ENCODE measurements at places on chromosomes 13 and 19.

DNA sequence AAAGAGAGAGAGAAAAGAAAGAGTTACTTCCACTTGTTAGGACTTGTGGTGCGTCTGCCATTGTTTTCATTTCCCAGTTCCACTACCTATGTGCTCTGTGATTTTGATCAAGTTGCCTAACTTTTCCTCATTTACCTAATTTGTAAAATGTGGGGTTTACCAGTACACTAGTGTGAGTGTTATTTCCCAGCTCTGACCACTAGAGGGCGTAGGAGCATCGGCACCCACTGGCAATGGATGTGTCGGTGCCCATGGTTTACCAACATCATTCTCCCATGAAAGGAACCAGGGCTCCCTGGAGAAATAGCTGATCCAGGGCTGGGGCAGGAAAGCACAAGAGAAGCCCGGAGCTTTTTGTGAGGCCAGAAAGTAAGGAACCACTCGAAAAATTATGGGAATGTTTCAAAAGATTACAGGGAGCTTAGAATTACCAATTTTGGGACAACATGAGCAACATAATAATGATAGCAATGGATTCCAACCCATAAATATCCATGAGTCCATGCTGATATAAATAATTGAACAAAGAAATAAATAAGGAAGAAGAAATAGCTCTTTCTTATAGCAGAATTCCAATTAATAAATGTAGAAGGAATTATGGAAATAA, 15.1 kb upstream of the CEACAM4 start:
- peak; percentile 54 for DNase-seq

DNA sequence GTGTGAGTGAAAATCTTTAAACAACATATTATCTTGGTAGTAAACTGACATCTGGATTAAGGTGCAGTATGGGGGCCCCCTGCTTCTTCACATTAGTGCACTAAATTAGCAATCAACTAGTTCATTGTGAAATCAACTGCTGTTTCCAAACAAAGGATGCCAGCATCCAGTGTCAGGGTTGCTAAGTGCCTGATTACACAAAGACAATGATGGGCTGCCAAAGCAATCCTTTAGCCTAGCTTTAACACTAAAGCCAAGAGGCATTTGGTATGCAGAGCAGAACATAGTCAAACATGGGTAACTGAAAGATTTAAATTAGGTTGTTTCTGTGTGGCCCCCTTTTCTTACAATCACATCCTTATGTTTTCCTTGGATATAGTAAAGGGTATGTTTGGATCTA, 543.1 kb upstream of the SLITRK5 start:
- DNase-seq = peak; percentile 53

GRCh38 chr13:22812793-22813192, 368.0 kb upstream of the SGCG start:
- DNase-seq = no peak

GRCh38 chr13:74052402-74052928, 81.7 kb downstream of the KLF12 start:
- DNase-seq = no peak

DNA sequence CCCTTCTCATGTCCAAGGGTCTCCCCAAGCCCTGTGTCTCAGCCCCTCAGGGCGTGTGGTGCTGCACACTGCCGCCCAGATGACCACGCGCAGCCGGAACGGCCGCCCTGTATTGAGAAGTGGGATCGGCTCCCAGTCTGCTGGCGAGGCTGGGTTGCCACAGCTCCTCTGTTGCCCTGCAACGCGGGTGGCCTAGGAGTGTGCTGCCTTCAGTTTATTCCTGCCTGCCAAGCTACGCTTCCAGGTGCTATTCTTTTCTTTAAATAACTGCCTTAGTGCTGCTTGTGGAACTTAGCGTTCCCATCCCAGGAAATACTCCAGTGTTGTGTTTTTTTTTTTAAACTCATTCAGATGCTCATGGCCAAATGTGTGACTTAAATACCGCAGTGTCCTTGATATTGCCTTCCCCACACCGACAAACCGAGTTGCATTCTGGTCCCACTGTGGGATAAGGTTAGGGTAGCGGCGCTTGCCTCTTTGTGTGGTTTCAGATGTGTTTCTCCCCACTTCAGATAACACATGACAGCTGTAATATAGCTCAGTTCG, 16.6 kb downstream of the ACTN4 start:
- DNase-seq = no peak

- peak; percentile 24 for DNase-seq
These were observed 216.5 kb downstream of the DCLK1 start for GRCh38 chr13:35914662-35915061.

GRCh38 chr13:113176822-113177221, 18.4 kb downstream of the PROZ start:
- no peak for DNase-seq

DNA sequence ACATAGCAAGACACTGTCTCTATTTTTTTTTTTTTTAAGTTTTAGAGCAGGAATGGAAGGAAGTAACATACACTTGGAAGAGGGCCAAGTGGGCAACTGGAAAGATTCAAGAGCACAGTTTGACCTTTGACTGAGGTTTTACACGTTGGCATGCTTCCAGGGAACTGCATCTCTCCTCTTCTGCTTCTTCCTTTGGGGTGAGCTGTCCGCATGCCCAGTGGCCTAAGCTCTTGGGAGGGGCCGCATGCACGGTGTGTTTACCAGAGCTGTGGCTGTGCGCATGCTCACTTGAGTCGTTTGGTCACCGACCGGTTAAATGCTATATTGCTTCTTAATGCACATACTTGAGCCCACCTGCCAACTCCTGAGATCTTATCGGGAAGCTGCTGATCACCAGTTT, 727.7 kb downstream of the UQCRFS1 start:
- DNase-seq = no peak

DNA sequence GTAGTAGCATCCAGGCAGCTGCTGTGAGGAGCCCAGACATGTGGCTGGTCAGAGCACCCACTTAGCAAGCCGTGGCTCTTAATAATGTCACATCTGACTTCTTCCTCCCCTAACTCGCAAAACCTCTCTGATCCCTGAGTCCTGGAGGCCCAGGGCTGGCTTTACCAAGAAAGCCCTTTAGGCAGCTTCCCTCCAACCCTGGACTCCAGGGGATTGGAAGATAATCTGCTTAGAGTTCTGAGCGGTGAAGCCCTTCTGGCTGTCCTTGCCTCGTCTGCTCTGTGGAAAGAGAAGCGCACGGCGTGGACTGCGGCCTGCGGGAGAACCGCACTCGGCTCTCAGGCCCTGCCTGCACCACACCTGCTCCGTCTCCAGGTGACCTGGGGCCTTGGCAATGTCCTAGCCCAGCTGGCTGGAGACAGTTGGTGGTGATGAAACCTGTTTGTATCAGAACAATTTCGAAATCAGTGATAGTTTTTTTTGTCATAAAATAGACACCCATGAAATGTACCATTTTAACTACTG, 64.5 kb upstream of the MCF2L start:
- DNase-seq = no peak

DNA sequence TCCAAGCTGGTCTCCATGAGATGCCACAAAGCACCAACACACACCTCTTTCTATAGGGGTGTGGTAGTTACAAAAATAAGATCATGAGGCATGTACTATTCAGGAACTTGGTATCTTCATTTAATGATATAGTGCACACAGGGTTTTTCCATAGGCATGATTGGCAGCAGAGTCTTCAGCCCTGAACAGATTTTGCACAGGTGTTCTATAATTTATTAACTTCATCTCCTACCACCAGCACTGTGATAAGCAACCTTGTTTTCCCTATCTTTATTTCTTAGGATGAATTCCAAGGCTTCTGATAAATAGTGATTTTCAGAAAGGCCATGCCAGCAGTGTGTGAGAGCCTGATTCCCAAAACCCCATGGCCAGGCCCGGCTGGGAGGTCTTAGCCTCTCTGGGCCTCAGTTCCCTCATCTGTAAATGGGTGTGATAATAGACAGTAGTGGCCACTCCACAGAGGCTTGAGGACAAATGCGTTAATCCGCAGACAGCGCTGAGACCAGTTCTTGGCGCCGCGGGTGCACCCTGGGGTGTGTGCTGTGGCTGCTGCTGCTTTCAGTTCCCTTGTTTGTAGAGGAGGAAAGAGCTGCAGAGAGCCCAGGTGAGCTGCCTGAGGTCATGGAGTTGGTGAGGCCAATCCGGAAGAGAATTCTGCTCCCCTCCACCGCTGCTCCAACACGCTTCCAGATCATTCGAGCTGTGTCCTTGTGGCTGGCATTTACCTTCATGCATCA, 33.1 kb downstream of the DHRS12 start:
- no peak for DNase-seq

GRCh38 chr19:31146015-31146414, 203.2 kb downstream of the TSHZ3 start:
- peak; percentile 11 for DNase-seq

GRCh38 chr19:9115307-9115813, at the start of gene OR7G1:
Gene OR7G1, minus strand, starts transcription at chr19:9115763. Its CDS starts 0 bp downstream, at chr19:9115763.
- no peak for DNase-seq

GRCh38 chr19:31120952-31121351, 228.3 kb downstream of the TSHZ3 start:
- no peak for DNase-seq

DNA sequence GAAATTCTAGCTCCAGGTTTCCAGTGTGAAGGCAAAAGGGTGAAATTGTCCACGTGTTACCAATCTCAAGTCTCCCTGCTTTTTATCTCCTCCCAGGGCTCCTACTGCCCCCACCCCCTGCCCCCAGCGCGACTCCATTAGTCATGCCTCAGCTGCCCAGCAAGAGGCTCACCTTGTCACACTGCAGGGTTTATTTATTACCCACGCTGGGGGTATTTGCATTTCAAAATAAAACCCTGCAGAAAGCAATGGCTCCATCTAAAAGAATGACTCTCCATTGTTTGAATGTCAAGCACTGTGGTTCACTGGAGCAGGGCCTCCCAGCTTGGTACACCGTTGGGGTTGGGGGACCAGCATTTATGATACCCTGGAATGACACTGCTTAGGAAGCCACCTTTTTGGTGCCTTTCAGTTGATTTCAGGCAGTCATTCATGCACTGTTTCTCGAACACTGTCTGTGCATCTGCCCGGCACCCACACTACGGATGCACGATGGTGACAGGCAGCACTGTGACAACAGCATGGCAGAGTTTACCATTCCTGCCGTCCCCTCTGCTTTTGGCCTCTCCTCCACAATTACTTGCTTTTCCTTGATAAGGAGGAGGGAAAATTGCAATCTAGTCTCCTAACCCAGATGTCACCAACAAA, 9.9 kb upstream of the POP4 start:
- DNase-seq = no peak

DNA sequence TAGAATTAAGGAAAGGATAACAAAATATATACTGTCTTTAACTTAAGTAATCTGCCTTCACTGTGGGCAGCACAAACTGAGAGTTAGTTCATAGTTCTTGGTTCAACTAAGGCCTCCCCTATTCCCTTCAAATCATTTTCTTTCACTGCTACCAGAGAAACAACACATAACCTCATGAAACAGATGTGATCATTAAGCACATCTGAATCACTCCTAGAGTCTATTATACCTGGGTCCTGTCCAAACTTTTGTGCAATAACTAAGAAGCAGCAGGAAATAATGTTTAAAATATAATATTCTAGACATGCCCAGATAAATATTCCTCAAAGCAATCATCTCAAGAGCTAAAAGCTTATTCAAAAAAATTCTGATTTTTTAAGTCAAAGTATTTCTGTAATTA, 62.9 kb downstream of the ZC3H13 start:
- DNase-seq = peak; percentile 84

DNA sequence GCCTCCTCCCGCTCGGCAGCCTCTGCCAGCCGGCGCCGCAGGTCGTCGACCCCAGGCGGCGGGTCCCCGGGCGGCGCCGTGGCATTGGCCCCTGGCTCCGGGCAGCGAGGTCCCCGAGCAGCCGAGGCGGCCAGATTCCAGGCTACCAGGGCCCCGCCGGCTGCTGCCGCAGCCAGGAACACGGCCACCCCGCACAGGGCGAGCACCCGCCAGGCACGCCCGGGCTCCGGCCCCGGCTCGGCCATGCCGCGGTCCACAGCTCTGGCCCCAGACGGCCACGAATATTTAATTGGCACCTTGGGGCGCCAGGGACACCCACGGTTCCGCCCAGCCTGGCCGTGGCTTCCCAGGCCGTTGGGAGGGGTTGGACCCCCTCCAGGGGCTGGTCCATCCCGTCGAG, at the start of gene CCDC194:
Gene CCDC194 (minus strand): TSS at position 283 of the 400 bp plus-strand sequence. CDS start 38 bp downstream, at position 245.
- no peak for DNase-seq

DNA sequence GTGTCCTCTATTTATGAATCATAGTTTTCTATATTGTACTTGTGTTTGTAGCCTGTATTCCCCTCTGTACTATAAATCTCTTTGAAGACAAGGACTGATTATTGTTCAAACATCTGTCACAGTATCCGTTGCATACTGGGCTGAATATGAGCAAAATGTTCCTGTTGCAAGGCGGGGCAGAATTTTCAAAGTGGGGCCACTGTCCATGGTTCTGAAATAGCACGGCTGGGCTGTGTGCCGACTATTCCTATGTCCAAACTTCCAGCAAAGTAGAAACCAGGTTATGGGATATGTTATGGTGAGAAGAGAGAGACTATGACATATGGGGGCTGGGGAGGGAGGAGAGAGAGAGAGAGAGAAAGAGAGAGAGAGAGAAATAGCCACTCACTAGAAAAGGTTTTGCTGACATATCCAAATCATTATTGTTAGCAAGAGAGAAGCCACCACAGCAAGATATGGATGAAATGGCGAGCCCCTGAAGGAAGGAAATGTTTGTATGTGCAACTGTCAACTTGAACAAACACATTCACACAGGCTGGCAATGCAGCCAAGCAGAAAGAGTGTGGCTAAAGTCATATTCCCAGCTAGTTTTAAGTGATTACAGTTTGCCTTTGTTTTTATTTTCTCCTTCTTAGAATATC, 107.0 kb upstream of the GPR12 start:
- peak; percentile 21 for DNase-seq

GRCh38 chr13:40680659-40681323, 14.3 kb upstream of the FOXO1 start:
- no peak for DNase-seq

DNA sequence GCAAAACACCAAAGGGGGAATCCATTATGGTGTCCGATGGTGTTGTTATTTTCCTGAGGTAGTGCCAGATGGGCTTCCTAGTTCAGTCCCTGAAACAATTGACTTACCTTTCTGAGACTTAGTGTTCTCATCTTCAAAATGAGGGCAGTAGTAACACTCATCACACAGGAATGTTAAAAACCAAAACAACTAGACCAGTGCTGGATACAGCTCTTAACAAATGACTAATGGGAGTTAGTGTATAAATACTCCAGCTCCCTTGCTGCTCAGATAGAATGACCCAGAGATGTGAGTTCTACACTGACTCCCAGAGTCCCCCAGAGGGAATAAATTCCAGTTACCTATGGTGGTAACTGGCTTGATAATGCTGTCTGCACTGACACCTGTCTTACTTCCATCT, 49.9 kb downstream of the MBD3L2B start:
- DNase-seq = no peak

Data from fibroblast of mammary gland (primary cell).